Hippocampal formation (tissue), 2 donors: ENCODE measurements at places on chromosomes 3 and 15.

- no peak for DNase-seq
Observed at GRCh38 chr3:40973141-40973540, 226.2 kb upstream of the CTNNB1 start.

GRCh38 chr15:79811406-79812405, 85.1 kb downstream of the MTHFS start:
- no peak for DNase-seq

DNA sequence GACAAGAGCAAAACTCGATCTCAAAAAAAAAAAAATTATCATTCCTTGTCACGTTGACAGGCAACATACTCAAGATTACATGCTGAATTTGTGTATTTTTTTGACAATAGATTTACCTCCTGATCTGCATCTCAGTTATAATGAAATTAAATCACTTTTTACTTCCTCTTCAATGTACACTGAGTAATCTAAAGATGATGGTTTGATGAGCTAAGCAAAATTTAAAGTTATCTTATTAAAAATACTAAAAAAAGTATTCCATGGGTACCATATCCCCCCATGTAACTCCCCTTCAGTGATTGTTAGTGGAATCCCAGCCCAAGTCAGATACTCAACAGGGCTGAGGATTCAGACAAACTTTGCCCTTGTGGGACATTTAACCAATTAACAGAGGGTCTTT, 463.2 kb downstream of the OCA2 start:
- DNase-seq = no peak

DNA sequence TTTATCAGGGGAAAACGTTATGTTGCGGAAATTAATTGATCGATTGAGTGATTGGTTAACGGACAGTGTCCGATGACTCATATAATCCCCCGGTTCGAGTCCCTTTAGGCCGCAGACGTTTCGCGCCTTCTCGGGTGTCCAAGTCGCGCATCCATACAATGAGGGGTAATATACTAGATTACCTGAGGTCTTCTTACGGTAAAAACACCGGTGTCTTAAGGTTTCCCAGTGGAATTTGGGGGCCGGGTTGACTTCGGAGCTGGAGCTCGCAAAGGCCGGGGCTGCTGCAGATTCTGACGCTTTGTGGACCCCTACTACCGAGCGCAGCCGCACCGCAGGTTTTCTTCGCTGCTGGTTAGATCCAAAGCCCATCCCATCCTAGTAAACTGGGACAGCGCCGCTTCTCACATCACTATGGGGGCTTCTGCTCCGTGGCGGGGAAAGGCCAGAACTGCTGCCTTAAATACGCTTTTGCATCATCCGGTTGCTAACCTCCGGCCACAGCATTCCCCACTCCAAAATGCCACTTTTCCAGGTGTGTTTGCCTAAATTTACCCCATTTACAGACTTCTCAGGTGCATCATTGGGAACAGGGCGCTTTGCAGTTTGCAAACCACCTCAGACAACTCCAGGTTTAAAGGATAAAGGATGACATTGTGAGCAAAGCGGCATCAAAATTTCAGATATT, 858 bp upstream of the SACM1L start:
- DNase-seq = peak; percentile 52

DNA sequence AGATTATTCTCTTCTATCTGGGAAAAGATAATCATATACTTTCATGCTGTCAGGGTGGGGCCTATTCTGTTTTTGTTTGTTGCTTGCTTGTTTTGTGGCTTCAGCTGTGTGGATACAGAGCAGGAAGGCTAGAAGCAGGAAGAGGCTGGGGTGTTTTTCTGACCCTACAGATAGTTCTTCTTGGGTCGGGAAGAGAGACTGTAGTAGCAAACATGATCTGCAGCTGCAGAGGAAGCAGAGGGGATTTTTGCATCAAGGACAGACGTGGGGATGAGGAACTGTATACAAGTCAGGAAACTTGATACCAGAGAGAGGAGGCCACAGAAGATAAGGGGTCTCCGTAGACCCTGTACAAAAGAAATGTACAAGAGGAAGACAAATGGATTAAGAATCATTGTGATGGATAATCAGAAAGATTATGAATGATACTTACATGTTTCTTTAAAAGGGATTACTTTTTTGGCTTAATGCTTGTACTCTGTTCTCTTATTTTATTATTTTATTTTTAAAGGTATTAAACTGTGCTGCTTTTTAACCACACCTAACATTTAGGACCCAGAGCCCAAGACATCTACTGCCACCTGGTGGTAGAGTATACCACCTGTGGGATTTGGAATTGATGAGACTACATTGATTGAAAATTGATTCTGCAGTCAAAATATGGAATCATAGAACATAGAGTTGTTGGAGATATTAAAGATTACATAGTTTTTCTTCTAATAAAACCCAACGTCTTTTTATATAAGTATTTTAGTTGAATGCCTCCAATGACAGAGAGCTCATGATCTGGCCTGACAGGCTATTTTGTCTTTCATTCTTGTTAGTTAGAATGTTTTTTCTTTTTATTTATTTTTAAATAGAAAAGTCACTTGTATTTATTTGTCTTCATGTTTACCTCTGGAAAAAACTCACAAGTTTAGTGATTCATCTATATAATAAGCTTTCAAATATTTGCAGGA, 87.3 kb upstream of the ROPN1 start:
- peak; percentile 4 for DNase-seq

- DNase-seq = no peak
Observed at GRCh38 chr3:137081711-137082110, 123.9 kb downstream of the IL20RB start.

DNA sequence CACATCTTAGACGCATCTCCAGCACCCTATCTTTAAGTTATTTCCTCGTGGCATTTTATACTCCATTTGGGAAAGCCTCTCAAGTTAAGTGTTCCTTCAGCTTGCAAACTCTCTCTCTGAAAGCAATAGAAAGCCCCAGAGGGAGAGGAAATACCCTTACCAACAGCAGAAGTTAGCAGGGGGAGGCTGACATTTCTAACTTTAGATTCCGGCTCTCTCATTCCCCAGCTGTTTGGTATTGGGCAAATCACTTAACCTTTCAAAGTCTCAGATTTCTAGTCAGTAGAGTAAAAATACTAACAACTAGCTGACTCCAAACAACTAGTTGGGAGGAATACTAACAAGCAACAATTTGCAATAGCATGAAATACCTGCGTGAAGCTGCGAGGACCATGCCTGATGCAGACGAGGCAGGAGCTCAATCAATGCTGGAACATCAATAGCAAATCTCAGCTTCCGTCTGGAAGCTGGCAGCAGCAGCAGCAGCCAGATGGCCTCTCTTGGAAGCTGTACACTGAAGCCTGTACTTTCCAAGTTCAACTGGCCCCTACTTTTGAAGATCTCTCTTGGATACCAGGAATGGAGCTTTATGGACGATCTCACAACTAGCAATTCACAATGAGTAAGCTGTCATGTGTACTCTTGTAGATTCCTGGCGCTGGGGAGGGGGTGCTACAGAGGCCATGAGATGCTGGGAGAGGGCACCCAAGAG, 47.8 kb downstream of the THBS1 start:
- DNase-seq = no peak

DNA sequence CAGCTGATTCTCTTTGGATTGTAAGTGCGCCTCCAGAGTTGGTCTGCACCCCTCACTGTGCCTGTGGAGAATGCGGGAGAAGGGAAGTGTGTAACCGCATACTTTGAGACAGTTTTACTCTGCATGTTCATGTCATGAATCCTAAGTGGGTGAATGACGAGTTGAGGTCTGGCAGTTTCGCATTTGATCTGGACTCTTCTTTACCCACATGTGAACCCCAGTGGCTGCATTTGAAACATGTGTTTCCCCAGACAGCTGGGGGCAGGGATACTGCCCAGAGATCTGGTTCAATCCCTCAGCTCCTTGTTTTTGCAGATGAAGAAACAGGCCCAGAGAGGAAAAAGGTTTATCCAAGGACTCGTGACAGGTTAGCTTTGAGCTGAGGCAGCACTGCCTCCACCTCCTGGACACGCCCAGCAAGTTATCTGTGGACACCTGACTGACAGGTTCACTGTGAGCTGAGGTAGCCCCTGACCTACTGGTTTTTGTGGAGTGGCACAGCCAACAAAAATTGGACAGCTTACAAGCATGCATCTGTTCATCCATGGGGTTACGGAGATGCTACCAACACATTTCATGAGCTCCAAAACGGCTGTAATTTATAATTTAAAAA, 207.3 kb downstream of the XXYLT1 start:
- DNase-seq = no peak
